ENCODE measurements at places on chromosomes 11 and 22.

- DNase-seq = no peak
These were observed 6.4 kb downstream of the UNC93B1 start for GRCh38 chr11:67997475-67997921.

DNA sequence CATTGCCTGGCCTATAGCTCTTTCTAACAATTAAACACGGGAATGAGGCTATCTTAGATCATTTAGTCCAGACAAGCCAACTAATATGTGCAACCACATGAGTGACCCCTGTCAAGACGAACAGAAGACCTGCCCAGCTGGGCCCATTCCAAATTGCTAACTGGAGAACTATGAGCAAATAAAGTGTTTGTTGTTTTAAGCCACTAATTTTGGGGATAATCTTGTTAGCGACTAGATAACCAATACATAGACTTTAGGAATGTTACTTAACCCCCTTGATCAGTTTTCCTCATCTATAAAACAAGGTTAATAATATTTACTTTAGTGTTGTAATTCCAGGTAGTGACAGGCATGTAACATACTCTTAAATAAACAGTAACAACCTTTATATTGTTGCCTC is 848.3 kb downstream of the METTL15 start:
- DNase-seq = no peak

DNA sequence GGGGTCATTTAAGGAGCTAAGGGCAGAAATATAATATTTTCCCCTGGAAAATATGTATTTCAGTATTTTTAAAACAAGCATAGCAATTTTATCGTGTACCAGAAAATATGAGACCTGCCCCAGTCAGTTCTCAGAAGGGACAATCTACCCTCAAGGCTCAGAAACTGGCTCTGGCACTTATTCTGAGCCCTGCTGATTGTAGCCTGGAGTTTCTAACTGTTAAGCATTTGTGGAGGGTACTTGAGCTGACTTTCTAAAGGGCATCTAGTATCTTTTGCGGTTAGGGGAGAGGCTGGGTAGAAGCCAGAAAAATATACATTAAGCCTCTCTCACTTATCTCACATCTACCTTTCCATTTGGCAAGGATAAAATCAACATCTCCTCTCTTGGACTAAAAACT is 71.3 kb upstream of the FSHB start:
- DNase-seq = no peak

GRCh38 chr11:128573638-128574037 is 13.7 kb downstream of the ETS1 start:
- no peak for DNase-seq

DNA sequence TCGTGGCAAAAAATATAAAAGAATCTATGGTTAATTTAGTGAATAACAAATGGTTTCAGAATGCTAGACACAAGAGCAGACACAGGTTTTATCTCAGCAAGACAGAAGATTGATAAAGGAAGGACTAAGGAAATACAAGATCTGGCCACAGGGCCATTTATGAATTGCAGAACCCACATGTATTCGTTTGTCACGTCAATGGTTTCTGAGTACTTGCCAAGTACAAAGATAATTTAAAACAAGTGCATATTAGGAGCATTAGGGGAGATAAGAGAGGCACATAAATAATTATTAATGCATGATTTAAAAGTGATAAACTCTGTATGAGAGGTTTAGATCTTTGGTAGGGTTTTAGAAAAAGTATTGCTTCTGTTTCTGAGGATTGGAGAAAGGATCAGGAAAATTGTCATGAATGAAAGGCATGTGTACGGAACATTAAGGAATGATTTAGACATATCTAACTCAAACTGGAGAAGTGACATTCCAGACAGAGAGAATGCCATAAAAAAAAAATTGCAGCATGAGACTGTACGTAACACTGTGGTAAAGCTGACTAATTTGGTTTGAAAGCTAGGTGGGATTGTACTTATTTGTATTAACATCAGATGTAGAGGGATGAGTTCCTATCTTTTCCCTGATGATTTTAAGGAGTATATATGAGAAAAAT is 727.1 kb downstream of the NELL1 start:
- DNase-seq = no peak

- DNase-seq = no peak
These were observed 113.6 kb downstream of the MICAL2 start for GRCh38 chr11:12223771-12224536.

DNA sequence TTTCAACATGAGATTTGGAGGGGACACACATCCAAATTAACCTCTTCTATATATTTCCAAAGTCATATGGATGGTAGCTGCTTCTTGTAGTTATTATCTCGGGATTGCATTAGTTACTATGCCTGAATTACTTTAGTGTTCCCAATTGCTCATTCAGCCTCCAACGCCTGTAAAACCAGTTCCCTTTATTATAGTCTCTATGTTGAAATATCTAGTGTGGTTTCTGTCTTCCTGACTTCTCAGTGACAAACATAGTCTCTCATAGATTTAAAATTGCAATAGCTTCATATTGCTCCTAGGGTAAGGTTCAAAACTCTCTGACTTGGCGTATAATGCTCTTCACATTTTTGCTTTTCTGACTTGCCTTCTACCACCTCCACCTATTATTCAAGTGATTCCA is 366.4 kb downstream of the CASP12 start:
- DNase-seq = no peak

- no peak for DNase-seq
These were observed 19.5 kb upstream of the P2RY6 start for GRCh38 chr11:73252577-73253191.

- DNase-seq = no peak
These were observed 56.1 kb upstream of the GLYATL1B start for GRCh38 chr11:59030037-59030436.

DNA sequence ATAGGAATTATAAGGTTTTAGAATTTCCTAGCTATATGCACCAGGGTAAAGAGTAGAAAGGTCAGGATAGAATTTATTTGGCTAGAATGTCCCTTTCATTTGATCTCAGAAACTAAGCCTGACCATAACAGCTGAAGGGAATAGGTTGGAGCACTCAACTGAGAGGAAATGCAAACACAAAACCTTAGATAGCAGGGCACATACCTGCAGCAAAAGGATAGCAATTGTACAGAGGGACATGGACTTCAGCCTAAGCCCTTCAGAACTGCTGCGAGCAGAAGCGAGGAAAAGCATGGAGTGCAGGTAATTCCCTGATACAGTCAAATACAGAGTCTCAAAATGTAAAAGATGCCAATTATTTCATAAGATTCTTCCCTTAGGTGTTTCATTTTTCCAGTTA is 211.0 kb upstream of the DDI1 start:
- no peak for DNase-seq

DNA sequence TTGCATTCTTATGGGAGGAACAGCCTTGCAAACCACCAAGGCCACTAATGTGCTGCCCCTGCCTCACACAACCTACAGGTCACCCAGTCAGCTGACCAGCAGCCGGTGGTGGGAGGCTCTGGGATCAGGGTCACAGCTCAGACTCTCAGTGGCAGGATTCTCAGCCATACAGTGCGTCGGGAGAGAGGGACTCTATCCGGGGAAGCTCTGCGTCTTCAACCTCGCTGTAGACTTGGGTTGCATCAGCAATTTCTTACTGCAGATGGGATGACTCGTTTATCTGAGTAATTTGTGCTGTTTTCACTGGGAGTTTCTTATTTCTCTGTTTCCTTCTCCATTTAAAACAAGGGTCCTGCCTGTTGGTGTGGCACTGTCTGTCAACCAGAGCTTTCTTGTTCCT is 257.7 kb downstream of the TBC1D22A start:
- DNase-seq = no peak

DNA sequence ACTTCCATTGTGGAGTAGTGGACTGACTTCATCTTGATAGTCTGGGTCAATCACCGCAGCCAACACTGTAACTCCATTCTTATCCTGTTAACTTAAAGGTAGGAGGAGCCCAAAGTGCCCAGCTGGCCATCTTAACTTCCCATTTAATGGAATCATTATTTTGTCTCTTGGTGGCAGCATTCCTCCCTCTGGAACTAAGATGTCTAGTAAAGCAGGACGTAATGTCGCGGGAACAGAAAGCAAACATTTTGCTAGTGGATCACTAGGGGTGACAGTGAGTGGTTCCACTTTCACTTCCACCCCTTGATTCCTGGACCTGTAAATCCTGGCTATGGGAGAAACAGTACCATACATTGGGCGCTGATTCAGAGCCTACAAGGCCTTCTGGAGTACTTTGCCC is 71.4 kb downstream of the GAB4 start:
- DNase-seq = no peak

Measured in GOT3 (cell line).